AG04450 (cell line): ENCODE measurements at places on chromosomes 4 and X.

DNA sequence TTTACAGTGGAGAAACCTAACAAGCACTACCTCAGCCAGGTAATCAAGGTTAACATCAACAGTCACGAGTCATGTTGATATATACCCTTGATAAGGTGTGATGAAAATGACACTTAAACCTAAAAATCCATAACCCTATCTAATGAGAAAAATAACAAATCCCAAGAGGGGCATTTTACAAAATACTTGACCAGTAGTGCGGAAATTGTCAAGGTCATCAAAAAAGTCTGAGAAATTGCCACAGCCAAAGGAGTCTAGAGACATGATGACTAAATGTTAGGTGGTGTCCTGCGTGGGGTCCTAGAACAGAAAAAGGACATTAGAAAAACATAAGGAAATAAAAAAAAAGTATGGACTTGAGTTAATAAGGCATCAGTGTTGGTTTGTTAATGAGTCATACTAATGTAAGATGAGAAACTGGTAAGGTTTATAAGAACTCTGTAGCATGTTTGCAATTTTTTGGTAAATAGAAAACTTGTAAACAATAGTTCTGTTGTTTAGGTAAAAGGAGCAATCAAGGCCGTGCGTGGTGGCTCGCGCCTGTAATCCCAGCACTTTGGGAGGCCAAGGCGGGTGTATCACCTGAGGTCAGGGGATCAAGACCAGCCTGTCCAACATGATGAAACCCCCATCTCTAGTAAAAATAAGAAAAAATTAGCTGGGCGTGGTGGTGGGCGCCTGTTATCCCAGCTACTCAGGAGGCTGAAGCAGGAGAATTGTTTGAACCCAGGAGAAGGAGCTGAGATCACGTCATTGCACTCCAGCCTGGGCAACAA lies 2.9 kb downstream of the RPL36A start:
- no peak for DNase-seq

- DNase-seq: no peak
These were observed 163.1 kb downstream of the ARAP2 start for GRCh38 chr4:36081185-36081584.

DNA sequence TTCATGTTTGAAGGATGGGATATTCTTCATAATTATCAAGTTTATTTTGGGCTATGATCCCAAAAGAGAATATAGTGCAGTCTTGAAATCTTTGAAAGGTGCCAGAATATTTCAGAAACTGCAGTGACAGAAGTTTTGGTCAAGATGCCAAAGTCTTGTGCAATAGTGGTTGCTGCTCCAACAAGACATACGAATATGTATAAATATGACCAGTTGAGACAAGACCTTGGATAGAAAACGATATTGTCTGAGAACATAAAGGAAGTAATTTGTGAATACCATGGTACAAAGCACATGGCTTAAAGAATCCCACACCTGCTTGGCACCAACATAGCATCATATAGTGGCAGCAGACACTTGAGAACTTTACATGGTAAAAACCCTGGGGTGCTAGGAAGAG lies 48.6 kb upstream of the AMELX start:
- DNase-seq: no peak

DNA sequence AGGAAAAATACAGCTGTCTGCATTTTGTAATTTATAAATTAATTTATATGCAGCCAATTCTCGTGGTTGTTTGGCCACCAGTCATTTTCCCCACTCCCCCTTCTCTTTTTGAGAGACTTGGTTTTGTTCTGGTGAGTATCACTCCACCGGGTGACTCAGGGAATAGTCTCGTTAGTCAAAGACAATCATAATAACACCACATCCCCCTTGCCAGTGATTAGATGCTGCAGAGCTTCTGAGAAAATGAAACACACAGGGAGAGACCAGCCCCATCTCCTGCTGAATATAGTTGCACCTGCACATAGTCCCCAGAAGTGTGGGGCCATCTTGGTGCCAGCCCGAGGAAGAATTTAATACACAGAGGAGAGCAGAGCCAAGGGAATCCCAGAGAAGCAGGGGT lies 8.0 kb upstream of the FNIP2 start:
- no peak for DNase-seq

DNA sequence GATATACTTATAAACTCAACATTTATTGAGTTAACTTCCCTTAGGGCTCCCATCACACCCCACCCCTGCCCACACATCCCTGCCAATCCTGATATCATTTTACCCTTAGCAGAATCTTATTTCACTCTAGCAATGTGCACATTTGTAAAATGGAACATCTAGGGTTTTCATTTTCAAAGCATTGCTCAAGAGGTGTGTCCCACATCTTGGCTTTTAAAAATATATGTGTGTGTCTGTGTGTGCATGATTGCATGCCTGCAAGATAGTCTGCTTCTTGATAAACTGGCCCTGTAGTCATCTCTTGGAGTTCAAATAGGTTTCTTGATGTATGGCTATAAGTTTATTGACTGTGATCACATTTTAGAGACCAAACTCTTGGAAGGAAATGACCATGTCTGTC lies 26.4 kb upstream of the EGF start:
- DNase-seq: no peak

- peak; percentile 8 for DNase-seq
These were observed 308.5 kb downstream of the EVC2 start for GRCh38 chr4:5399790-5400421.

- no peak for DNase-seq
These were observed 213.2 kb downstream of the CAMK2D start for GRCh38 chr4:113548303-113548702.

GRCh38 chr4:153142700-153143438 lies 61.4 kb upstream of the TRIM2 start:
- no peak for DNase-seq

- DNase-seq: no peak
These were observed 245.2 kb upstream of the SMIM31 start for GRCh38 chr4:164508771-164509170.

DNA sequence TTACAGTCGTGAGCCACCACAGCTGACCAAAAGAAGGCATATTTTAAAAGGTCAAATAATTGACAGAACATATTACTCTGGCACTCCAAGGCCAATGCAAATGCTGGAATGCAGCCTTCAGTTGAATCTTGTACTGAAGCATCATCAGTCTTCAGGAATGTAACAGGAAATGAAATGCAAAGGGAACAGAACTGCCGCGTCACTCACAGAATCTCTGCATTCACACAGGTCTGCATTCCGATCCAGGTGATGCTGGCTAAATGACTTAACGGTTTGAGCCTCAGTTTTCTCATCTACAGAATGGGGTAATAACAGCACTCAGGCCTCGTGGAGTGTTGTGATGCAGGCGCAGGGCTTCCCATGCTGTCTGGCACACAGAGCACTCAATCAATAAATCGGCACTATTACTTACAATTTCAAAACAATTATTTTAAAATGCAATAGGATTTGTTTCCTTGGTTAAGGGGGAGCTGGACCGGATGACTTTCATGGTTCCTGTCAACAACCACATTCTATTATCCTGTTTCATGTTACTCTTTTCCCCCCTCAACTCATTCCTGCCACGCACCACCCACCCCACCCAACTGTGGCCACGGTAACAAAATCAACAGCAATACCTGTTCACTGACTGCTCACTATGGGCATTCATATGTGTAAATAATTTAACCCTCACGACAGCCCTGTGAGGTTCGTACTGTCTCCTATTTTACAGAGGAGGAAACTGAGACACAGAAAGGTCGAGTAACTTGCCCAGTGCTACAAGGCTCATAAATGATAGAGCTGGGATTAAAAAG lies 32.4 kb downstream of the IGFBP7 start:
- DNase-seq: no peak

- no peak for DNase-seq
These were observed 60.3 kb downstream of the DLG3 start for GRCh38 chrX:70504772-70505450.

DNA sequence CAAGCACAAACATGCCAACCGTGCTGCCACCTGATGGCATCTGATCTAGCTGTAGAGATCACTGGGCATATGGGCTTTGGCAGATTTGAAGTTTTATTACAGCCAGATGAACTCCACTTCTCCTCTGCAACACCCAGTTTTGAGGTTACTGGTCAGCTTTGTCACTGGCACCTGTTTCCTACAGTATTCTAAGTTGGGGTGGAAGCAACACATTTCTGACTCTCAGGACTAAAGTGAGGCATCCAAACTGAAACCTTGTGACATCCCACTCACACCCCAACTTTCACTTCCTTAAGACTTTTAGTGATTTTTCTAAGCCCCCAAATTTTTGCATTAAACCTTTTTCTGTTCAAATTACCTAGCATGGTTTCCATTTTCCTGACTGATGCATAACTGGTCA lies 115.1 kb upstream of the PCDH18 start:
- DNase-seq: no peak

- DNase-seq: no peak
These were observed 917 bp downstream of the PCDH18 start for GRCh38 chr4:137531168-137531985.

GRCh38 chrX:101764538-101764937 lies 104.9 kb upstream of the ARMCX2 start:
- no peak for DNase-seq
